ENCODE measurements at places on chromosomes 12 and 14.

- peak; percentile 28 for DNase-seq
Observed at GRCh38 chr12:87953256-87953860, 75.8 kb downstream of the C12orf50 start.

GRCh38 chr12:125249066-125249824, 184.0 kb downstream of the AACS start:
- no peak for DNase-seq

- DNase-seq = no peak
Observed at GRCh38 chr12:112130441-112130998, 5.2 kb downstream of the TRAFD1 start.

DNA sequence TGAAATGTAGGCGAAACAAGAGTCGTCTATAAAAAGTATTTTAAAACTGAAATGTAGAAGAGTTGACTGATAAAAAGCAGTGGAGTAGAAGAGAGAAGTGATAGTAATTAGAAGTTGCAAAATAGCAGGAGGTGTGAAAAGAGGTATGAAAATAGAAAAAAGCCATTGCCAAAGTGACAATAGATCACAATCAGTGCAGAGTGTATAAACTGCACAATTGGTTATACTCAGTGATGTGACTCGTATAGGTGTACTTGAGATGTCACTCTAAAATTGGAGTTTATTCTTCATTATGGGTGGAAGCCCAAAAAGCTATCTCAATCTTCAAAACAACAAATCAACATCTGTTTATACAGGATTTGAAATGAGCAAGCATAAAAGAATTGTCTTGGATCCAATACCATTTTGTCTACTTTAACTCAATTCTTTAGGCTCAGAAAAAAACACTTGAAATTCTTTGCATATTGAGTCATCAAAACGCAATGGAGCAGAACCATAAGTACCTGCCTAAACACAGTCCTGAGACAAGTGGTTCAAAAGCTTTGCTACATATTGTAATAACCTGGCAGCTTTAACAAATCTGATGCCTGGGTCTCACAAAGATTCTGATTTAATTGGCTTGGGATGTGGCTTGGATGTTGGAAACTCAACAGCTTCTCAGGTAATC, 8.8 kb downstream of the IKBIP start:
- no peak for DNase-seq

Data from HS-5 (cell line).